Spinal cord (tissue), 10 donors: ENCODE measurements at places on chromosomes 2 and 18.

GRCh38 chr2:98559581-98559980, 48.7 kb downstream of the COA5 start:
- no peak for DNase-seq

DNA sequence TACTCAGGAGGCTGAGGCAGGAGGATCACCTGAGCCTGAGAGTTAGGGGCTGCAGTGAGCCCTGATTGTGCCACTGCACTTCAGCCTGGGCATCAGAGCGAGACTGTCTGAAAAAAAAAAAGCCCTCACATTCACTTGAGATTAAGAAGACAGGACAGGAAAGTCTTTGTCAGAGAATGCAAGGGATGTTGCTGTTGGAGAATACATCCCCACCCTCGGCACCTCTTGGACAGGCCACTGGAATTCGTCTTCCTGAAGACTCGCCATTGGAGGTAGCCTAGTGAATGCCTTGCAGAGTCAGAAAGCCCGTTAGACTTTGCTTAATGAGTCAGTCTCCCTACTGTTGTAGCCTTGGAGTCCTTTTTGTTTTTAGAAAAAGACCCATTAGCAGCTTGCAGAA, 205.6 kb downstream of the FAM210A start:
- DNase-seq: no peak

GRCh38 chr18:22509423-22509822, 91.7 kb upstream of the CTAGE1 start:
- no peak for DNase-seq

DNA sequence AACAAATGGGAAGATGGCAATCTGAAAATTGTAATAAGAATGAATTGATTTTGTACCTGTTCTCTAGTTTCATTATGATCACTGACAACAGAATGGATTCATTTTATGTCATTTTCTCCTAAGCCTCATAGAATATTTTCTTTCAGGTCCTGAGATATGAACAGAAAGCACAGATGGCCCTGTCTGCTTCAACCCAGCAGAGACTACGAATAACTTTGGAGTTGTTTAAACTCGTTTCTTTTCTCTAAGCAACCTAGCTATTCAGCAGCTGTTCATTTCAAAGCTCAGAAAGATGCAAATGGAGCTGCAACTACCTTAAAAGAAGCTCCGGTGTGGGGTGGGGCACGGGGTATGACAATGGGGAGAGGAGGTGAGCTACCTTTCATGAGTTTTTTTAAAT, 124.9 kb downstream of the ALK start:
- DNase-seq: no peak

GRCh38 chr2:160167089-160167740, 32.9 kb downstream of the ITGB6 start:
- DNase-seq: no peak

GRCh38 chr2:117723888-117724434, 90.5 kb upstream of the DDX18 start:
- DNase-seq: no peak

DNA sequence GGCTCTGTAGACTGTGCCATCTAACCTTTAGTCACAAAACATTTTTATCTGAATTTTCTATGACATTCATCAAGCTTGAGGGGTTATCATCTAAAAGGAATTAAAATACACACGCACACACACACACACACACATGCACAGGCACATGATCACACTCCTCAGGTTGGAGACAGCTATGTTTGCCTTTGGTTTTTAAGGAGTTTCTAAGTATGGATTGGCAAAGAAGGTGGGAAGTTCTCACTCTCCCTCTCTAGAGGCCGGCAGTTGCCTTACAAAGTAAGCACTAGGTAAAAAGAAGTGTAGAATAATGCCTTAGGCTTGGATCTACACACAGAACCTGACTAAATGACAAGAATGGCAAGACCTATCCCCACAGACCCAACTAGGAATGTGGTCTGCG, 437.1 kb downstream of the ZEB2 start:
- DNase-seq: no peak

DNA sequence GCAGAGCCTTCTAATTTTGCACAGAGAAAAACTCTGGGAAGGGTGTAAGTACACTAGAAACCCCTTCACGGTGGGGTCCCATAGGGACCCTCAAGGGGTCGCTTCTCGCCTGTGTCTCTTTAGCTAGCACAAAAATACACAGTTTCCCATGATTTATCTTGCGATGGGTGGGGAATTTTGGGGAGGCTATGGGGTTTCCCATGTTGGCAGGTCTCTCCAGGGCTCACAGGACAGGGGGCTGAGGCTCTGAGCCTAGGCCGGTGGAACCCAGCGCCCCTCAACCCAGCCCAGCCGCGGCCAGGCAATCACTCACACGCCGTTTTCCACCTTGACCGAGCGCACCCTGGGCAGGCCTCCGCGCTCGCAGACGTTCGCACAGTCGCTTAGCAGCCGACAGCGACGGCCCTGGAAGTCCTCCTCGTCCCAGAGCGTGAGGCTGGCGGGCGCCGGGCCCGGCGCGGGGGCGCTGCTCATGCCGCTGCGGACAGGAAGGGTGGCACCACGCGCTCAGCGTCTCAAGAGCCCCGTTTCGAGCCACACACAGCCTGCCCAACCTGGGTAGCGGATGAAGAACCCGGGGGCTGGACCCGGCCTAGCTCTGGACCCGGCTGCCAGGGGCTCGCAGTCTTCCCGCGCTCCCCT, 398 bp downstream of the CRYBA2 start:
- no peak for DNase-seq

- no peak for DNase-seq
These were observed 114.6 kb downstream of the INHBB start for GRCh38 chr2:120460511-120460910.

- no peak for DNase-seq
These were observed 18.5 kb upstream of the FHOD3 start for GRCh38 chr18:36279001-36279400.

DNA sequence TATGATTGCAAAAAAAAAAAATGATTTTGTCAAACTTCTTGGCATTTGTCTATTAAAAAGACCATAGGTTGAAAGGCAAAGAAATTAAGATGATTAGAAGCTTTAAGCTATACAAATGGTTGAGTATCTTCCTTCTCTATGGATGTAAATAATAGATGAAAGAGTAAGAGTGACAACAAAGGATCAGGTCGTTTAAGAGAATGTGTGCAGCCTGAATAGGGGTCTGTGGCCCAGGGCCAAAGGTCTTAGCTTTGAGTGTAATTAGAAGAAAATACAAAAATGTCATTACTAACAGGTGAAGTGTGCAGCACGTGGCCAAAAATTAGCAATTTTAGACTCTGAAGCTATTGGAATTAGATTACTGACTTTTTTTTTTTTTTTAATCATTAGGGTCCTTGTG, 122.4 kb downstream of the GREB1L start:
- no peak for DNase-seq

- DNase-seq: no peak
These were observed 9.1 kb downstream of the KCNK3 start for GRCh38 chr2:26701596-26701995.

DNA sequence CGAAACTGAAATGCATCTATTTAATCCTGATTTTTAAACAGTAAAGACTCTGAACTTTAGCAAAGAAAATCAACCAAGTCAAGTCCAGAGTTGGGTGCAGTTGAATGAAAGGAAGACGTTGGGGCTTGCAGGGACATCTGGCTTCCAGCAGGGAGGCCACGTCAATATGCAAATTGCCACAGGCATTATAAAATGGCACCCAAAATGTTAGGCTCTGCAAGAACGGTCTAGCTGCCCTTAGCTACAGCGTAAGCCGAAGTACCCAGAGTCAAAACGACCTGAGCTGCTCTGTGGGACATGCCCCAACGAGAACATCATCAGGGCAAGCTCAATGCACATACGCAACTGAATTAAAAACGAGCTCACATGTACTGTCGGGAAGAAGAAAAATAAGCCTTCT, 30.7 kb downstream of the DOCK10 start:
- no peak for DNase-seq

GRCh38 chr2:196954001-196954400, 27.5 kb upstream of the PGAP1 start:
- DNase-seq: no peak

GRCh38 chr2:40218679-40219078, 233.2 kb downstream of the SLC8A1 start:
- no peak for DNase-seq

- DNase-seq: no peak
These were observed 3031.0 kb upstream of the TEKT4 start for GRCh38 chr2:91839904-91840868.

DNA sequence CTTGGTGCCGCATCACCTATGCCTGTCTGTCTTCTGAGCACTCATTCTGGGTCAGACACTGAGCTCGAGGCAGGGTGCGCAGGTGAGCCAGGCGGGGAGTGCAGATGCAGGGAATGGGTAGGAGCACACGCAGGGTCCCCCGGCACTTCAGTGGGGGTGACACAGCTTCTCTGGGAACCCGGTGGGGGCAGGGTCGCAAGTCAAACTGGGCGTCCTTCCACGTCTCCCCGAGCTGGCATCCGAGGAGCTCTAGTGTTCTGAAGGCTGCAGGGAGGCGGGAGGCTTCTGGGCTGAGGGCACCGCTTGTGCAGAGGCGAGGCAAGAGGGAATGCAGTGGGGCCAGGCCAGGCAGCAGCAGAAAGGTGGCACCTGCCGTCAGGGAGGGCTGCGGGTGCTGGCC, 86.0 kb downstream of the DGKD start:
- no peak for DNase-seq

DNA sequence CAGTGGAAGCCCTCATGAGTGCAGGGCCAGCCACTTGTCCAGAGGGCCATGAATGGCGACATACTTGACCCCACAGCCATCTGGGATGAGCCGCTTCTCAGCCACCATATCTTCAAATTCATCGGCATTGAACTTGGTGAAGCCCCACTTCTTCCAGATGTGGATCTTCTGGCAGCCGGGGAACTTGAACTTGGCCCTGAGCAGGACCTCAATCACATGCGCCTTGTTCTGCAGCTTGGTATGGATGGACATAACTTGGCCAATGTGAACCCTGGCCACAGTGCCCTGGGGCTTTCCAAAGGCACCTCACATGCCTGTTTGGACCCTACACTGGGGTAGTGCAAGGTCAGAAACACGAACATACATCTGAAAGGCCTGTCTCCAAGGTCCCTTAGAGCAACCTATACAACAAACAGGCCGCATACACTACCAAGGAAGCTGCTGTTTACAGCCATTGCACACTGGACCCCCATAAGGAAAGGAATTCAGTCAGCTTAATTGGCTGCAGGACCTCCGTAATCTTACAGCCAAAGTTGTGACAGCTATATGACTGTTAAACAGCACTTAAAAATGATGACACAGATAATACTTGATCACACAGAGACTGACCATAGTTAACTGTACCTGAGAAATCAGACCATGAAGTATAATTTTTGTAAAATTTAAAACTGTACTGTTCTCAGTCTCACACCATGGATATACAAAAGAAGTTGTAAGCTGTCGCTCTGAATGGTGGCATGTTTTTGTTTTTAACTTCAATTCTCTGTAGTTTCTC, 53.8 kb downstream of the USP34 start:
- no peak for DNase-seq

GRCh38 chr2:124983595-124983994, 958.5 kb downstream of the CNTNAP5 start:
- DNase-seq: no peak

GRCh38 chr2:241894681-241895426, 25.3 kb downstream of the RTP5 start:
- DNase-seq: no peak

GRCh38 chr2:170024721-170025120, 153.2 kb upstream of the MYO3B start:
- DNase-seq: no peak

DNA sequence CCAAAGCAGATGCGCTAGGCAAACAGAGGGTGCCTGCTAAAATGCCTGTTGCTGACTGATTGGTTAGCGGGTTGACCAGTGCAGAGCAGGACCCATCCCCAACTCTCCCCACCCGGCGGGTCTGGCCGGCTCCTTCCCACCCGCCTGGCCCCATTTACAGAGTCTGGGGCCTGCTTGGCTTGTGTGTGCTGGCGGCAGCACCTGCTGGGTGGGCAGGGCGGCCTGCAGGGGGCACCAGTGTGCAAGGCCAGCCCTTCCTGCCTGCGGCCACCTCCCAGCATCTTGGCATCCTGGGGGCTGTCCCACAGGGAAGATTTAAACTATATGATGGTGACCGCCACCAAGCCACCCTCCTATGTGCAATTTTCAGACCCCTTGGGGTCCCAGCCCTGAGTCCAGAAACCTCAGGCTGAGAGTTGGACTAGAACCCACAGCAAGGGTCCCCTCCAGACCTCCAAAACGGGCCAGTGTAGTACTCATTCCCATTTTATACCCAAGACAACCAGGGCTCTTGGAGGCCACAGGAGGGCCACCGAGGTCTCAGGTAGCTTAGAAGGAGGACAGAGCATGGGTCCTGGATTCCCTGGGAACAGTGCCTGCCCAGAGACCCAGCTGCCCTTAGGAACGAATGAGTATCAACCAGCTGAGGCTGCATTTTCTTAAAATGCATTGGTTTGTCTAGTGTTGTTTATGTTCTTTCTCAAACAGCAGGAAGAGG, 173.6 kb downstream of the SMAD7 start:
- DNase-seq: no peak

DNA sequence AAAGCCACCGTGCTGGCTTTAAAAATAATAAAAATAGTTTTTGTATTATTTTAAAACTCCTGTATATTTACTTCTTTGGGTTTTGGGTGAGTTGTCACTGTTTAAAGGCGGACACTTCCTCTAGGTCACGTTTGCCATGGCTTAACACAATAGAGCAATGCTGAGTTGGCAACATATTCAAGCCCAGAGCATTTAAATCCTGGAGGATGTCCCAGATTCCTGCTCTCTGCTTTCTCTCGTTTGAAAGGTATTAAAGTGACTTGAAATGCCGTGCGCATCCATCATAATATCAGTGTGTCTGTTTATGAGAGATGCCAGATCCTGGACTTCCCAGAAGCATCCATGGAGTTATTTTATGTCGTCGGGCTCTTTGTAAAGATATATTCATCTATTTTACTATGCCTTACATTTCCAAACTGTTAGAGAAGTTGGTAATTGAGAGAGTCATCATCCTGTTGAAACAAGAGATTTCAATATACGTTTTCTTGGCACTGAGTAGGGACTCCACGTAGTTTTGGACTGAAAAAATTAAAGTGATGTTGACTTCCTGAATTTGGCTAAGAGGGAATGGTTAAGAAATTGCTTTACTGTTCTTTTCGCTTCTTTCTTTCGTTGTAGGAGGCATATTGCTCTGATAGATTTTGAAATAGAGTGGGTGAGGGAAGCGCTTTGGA, 150.6 kb downstream of the ZNF236 start:
- no peak for DNase-seq
